ENCODE measurements at places on chromosomes 13 and 19.

DNA sequence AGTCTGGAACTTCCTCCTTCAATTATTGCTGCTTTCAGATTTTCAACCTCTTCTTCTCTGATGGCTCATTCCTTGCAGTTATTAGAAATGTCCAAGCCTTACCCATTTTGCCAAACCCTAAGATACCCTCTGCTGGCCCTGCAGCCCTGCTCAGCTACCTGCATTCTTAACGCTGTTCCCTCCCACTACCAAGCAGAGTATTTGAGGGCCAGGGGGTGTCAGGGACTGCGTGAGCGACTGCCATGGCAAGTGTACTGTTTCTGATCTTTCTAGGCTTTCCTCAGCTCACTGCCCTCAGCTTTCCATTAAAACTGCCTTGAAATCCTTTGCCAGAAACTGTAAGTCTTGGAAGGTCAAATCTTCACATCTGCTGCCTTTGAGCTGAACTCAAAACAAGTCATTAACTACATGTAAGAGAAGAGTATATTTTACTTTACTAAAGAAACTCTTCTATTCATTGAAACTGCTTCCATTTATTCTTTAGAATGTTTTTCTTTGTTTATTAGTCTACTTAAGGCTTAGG lies 41.0 kb downstream of the HS6ST3 start:
- DNase-seq = no peak

DNA sequence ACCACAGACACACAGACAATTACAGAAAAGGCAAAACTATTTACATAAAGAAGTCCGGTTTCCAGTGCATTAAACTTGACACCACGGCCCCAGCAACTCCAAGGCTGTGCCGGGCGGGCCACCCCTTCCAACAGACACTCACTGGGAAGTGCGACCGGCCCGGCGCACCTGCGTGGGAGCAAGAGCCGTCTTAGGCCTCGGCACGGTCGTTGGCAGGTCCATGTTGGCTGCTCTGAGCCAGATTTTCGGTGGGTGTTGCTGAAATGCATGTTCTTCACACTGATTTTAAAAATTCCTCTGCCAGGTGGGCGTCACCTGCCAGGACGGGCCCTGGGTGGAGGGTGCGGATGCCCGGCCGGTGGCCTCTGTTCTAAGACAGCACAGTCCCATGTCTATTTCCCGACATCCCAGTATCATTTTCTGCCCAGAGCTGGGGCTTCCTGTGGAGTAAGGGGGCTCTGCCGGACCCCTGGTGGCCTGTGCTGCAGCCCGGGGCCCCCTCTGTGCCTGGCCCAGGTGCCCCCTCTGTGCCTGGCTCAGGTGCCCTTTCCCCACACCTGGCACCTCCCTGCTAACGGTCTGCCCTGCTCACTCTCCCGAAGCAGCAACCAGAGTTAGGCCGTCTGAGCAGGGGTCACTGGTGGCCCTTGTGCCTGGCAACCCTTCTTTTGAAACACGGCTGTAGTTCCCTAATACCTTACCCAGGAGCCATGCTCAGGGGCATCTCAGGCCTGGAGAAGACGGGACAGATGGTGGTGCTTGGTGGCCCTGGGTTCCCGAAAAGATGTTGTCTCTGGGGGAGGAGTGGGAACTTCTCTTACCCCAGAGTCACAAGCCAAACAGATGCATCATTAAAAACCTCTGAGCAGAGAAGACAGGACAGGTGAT lies 9.2 kb downstream of the TMEM255B start:
- DNase-seq = no peak

GRCh38 chr13:99855526-99856420 lies 115.8 kb downstream of the ZIC5 start:
- DNase-seq = no peak

DNA sequence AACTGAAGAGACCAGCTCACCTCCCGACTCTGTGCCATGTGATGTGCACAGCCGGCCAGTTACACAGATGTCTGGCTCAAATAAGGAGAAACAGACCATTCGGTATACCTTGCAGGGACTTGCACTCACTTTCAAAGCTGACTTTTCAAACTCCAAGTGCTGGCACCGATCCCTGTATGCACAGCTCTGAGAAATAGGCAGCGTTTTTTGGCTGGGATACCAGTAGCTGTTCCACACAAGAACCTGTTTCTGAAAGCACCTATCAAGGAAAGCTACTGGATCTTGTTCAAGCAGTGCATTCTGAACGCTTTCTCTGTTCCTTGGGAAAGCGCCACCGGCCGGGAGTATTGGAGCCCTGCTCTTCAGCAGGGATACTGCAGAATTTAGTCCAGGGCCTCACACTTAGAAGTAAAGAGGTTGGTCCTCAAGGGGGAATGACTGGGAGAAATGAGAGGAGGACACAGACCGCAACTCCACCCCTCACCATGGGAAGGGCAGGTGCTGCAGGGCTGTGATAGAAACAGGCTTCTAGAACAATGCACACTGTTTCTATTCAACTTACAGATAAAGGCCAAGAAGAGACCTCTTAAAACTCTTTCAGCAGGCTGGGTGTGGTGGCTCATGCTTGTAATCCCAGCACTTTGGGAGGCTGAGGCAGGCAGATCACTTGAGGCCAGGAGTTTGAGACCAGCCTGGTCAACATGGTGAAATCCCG lies 53.6 kb upstream of the PABPC3 start:
- DNase-seq = no peak
